Activated T-cell treated with anti-CD3 and anti-CD28 coated beads, Interleukin-2, amount 50 U/mL, for 4 hours (primary cell): ENCODE measurements at places on chromosomes 2 and 18.

- DNase-seq, result no peak
Observed at GRCh38 chr2:101124643-101125366, 26.4 kb downstream of the TBC1D8 start.

- DNase-seq, result no peak
Observed at GRCh38 chr2:97792416-97792815, 79.0 kb downstream of the ZAP70 start.

DNA sequence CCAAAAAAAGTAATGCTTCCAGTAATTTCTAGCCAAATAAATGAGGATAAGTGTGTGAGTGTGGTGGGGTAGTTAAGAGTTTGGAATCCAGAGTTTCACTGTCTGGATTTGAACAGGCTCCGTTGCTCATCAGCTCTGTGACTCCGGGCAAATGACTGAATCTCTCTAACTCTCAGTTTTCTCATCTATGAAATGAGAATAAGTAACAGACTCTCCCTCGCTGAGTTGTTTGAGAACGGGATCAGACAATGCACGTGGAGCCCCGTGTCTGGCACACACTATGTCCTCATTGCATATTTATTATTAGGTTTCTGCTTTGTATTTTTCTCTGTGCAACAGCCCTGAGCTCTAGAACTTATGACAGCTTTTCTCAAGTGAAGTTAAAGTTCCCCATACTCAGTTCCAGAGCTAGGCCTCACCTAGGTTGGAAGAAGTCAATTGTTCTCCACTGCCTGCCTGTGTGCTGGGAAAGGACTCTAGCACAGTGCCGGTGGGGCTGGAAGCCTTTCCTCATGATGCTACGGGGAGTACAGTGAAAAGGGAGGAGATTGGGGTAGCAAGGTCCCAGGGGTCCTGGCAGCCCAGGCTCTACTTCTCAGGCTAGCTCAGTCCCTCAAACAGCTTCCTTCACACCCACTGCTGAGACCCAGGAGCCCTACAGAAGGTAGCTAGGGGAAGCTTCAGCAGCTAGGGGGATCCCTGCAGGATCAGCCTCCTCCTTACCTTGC, 1.7 kb upstream of the ICOS start:
- no peak for DNase-seq

GRCh38 chr2:8437228-8437948, 244.5 kb upstream of the ID2 start:
- no peak for DNase-seq

- DNase-seq, result peak; percentile 65
Observed at GRCh38 chr2:218186355-218186766, 19.6 kb upstream of the CXCR1 start.

GRCh38 chr2:236941551-236941950, 144.1 kb upstream of the COPS8 start:
- no peak for DNase-seq

- DNase-seq, result no peak
Observed at GRCh38 chr2:223865907-223866508, 28.6 kb upstream of the AP1S3 start.

- DNase-seq, result no peak
Observed at GRCh38 chr2:175030380-175031271, 25.4 kb upstream of the CHN1 start.

GRCh38 chr18:3163968-3164367, 55.8 kb downstream of the MYOM1 start:
- DNase-seq, result no peak
